ENCODE measurements at places on chromosomes 12 and 14.
A peak's percentile ranks its signal among the peaks of the same experiment; 100 is the strongest.

- DNase-seq, result no peak
Measured at GRCh38 chr14:68982581-68982980, 3.5 kb upstream of the ACTN1 start.

DNA sequence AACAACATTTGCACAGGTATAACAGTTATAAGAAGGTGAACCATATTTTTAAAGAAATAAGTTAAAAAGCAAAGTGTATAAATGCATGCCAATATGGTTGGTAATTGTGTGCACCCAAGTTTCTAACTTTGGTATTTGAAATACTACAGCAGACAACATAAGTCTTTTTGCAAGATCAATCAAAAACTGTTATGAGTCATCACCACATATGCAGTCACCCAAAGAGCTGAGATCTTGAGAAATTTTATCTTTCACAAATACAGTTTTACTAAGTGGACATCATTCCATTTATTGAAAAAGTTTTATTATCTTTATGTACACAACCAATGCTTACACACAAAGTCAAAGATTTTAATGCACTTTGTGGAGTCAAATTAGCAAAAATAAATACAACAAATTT is 7.0 kb upstream of the ACSS3 start:
- no peak for DNase-seq

DNA sequence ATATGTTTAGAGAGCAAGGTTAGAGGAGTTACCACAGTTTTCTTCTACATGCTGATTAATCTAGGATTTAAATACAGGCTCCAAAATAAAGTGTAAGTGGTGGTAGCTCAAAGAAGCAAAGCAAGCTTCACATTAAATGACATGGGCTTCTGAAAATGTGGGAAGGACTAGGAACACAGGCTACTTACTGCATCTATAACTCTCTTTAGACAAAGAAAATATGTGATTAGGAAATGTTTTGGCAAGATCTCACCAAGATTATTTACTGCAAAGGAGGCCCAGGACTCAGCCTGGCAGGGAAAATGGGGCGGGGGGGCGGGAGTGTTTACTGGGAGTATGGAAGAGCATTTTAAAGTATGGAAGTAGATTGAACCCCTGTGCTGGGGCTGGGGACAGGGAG is 39.4 kb downstream of the ETV6 start:
- DNase-seq, result no peak

- DNase-seq, result no peak
Measured at GRCh38 chr14:44388306-44388705, 118.8 kb downstream of the FSCB start.

GRCh38 chr12:42815068-42815467 is 225.5 kb upstream of the PRICKLE1 start:
- DNase-seq, result no peak

DNA sequence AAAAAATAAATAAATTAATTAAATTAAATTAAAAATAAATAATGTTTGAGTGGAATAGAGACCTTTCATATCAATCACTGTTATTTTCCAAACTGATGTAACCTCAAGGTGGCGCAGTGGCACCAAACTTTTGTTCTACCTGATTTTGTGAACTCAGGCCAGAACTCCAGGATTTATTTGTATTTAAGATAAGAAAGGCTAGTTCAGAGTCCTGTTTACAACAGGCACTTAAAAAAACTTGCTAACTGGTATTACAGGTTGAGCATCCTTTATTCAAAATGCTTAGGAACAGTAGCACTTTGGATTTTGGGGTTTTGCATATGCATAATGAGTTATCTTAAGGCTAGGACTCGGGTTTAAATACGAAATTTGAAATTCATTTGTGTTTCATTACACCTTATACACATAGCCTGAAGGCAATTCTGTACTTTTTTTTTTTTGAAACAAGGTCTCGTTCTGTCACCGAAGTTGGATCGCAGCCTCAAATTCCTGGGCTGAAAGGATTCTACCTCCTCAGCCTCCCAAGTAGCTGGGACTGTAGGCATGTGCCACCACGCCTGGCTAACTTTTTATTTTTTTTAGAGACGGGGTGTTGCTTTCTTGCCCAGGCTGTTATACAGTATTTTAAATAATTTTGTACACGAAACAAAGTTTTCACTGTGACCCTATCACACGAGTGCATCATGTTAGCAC is 32.4 kb downstream of the YY1 start:
- no peak for DNase-seq

GRCh38 chr14:75446447-75446846 is 18.6 kb downstream of the JDP2 start:
- no peak for DNase-seq

DNA sequence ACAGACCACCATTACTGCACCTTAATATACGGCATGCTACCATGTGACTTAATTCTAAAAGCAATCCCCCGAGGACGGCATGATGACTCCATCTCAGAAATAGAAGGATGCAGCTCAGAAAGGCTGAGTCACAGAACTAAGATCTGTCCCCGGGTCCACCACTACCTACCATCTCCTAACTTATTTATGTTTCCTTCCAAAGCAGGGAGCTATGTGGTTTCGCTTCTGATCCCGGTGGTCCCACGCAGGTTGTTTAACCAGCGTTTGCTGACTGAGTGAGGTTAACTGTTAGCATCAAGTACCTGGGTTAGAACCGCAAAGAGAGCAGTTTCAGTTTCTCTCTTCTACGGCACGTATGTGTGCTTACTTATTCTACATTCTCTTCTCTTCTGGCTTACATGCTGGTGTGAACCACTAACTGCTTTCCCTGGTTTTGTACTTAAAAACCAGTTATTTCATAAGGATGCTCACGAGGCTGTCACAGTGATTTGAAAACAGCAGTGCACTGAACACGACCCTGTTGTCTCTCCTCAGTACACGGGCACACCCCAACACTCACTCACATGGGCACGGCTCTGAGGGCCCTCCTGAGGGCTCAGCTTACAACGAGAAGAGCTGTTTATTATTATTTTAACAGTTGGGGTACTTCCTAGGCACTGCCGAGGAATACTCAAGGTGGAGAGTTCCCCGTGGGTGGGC is 66.7 kb downstream of the CCDC88C start:
- DNase-seq, result no peak

DNA sequence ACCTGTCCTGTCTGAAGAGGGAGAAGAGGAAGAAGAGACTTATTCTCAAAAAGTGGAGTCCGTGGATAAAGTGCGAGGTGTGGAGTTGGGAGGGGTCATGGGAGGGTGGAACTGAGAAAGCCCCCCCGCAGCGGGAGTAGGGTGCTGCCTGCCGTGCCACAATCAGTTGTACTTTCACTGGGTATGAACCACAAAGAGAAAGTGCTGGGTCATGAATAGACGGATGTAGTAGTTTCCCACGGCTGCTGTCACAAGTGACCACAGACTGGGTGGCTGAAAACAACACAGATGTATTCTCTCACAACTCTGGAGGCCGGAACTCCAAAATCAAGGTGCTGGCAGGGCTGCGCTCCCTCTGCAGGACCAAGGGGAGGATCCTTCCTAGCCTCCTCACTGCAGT is 5.5 kb downstream of the DNAH10 start:
- no peak for DNase-seq

GRCh38 chr14:60273956-60274355 is 24.9 kb downstream of the PPM1A start:
- no peak for DNase-seq

GRCh38 chr12:118946256-118946655 is 35.1 kb upstream of the SRRM4 start:
- no peak for DNase-seq

DNA sequence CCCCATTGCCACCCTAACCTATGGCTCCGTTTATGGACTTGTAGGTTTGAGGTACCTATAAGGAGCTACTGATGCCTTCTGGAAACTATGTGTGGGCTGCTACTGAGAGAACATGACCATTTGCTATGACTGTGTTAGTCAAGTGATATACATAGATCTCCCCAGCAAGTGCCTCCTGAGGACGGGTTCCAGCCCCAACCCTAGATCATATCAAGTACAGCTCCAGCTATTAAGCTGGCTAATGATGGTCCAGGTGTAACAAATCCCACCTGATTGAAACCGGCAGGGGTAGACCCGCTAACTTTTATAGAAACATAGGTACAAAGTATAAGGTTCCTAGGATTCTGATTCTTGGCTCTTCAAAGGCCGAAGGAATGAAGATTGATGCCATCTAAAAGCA is 23.7 kb downstream of the NINJ2 start:
- DNase-seq, result no peak

- no peak for DNase-seq
Measured at GRCh38 chr14:72925171-72925759, 999 bp upstream of the DCAF4 start.

GRCh38 chr12:4261655-4262054 is 11.9 kb upstream of the CCND2 start:
- DNase-seq, result no peak

DNA sequence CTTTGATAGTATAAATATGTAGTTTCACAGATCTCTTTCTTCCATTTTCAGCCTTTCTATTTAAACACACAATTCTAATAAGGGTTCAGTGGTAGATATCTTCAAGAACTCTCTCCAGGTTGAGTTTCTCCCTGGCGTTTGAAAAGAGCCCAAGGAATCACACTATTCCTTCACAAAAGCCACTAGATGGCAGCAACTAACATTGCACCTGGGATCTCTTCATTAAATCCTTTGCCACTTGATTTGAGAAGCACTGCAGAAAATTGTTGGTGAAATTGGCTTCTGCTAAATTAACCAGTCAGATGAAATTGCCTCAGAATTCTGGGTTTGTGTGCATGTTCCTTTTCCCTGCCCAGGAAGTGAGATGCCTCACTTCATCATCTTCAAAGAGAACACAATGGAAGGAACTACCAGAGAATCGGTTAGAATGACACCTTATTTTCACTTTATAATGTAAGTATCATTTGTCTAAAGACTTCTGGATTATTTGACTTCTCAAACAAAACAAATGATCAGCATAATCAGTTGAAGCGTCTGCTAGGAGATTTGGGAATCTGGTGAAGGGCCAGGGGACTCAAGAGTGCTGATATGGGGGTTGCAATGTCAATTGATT is 6.8 kb downstream of the CCDC198 start:
- no peak for DNase-seq

- peak; percentile 43 for DNase-seq
Measured at GRCh38 chr12:6230321-6231110, 30.3 kb downstream of the CD9 start.

DNA sequence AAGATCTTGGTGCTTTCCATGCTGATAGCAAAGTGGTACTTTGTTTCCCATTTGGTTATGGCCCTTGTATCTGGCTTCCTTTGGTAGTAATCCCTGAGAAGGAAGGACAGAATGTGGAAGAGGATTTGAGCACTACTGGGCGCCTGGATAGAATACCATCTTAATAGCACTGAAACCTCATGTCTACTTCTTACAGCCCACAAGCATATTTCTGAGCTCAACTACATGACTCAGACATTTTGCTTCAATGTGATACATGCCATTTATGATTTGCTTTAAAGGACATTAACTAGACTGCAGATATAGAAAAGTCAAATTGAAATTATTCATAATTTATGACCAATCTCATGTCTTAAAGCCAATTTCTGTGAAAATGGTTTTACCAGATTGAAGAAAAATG is 80.4 kb downstream of the LIN7A start:
- DNase-seq, result no peak

DNA sequence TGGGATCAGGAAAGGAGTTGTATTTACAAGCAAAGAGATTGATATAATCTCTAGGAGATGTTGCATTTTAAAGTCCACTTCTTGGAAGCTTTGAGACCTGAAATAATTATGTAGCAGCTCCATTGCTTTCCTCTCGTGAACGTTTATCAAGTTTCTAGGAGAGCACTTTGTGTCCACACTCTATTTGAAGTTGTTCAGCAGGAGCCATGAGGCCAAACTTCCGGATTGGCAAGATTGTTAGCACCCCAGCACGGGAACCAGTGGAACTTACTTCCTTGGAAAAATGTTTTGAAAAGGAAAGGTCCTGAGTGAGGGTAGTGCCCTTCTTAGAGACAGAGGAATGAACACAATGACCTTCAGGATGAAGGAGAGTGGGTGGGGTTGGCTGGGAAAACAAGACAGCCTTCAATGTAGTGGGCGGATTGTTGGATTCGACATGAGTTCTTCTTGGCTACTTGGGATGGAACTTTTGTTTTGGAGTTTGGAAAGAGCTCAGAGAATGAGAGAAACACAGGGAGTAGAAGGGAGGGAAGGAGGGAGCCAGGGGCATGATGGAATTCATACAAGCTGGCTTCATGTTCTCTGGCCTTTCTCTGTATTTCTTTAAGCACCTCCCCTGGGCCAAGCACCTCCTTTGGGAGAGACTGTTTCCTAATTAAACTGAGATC is 23.8 kb upstream of the CISTR start:
- no peak for DNase-seq

DNA sequence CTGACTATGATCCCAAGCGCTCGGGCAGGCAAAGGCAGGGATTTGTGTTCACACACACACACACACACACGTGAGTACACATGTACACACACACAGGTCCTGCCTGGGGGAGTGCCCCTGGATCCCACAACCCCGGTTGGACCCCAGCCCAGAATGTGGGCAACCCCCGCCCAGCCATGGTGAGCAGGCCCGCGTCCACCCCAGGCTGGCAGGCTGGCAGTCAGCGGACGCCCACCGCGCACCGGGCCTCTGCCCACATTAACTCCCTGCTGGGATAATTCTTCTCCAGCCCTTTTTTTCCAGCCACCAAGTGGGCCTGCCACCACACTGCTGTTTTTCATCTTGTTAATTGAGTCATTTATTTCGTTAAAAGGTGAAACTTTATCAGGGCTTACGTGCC is 256.2 kb downstream of the BCL11B start:
- no peak for DNase-seq

All from activated T-helper 1 cell treated with anti-CD3 and anti-CD28 coated beads, Interleukin-2, amount 50 U/mL, for 16 hours (primary cell).